ENCODE measurements at places on chromosomes 6 and 20.

DNA sequence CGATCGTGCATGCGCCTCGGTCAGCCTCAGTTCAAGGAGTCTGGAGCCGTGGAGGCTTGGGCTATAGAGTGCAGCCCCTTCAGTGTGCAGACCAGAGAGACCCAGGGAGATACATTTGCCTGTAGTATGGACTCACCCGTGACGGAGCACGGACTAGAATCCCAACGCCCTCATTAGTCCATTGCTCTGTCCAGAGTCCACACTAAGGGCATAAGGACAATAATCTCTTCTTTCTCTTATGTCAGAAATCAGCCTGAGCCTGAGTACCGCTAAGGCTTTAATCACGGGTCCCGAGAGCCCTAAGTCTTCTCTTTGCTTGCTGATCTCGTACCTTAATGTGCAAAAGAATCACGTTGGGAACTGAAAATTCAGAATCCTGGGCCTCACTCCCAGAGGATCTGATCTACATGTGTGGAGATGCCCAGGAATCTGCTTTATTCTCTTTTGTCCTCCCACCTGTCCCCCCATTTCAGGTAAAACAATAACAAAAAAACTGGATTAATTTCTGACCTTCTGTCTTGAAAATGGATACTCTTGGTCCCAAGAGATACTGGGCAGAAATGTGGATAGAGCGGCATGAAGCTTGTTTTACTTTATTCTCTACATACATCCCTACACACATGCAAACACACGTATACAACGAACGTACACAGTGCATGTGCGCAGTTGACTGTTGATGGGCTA is 671 bp downstream of the BPHL start:
- DNase-seq: no peak

GRCh38 chr6:16442031-16442430 is 203.6 kb downstream of the GMPR start:
- DNase-seq: no peak

DNA sequence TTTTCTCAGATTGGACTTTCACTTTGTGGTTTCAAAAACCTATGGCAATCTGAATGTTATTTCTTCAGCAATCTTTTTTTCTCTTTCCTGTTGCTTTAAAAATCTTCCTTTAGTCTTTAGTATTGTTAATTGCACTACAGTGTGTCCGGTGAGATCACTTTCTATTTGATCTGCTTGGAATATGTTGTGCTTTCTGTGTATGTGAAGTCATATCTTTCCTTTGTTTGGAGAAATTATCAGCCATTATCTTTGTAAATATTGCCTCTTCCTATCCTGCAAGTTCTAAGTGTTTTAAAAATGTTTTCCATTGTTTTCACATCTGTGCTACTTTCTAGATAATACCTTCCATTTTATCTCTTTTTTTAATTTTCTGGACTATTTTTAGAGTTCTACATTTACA is 171.4 kb upstream of the PRSS16 start:
- no peak for DNase-seq

DNA sequence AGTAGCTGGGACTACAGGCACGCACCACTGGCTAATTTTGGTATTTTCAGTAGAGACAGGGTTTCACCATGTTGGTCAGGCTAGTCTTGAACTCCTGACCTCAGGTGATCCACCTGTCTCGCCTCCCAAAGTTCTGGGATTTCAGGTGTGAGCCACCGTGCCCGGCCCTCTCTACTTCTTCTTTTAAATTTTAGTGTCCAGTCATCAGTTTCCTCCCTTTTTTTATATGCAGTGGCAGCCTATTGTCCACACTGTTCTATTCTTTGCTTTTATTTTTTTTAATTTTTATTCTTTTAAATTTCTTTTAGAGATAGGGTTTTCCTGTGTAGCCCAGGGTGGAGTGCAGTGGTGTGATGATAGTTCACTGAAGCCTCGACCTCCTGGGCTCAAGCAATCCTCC is 12.3 kb downstream of the EFCAB8 start:
- DNase-seq: no peak

- DNase-seq: no peak
Observed at GRCh38 chr20:58245931-58246330, 17.5 kb upstream of the ANKRD60 start.

DNA sequence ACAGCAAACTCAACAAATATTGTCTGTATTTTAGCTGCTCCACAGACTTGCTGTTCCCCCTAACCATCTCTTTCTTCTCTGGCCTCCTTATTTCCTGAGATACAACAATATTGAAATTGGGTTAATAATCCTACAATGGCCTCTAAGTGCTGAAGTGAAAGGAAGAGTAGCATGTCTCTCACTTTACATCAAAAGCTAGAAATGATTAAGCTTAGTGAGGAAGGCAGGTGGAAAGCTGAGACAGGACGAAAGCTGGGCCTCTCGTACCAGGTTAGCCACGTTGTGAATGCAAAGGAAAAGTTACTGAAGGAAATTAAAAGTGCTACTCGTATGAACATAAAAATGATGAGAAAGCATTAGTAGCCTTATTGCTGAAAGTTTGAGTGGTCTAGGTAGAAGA is 63.8 kb downstream of the ELOVL5 start:
- DNase-seq: no peak

DNA sequence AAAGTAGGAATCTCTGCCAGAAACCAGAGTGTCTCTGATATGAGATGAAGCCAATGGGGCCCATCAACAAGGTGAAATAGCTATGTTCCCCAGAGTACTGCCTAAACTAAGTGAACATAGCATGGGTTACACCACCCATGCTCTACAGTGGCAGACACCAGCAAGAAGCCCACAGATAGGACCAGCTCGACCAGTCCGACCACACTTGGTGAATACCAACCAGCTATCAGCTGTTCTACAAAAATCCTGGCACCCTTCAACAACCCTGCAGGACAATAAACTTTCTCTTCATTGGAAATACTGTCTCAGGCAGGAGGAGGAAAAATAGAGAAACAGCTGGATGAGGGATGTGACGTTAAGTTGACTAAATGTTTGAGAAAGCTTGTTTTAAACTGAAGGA is 311.4 kb downstream of the EPM2A start:
- DNase-seq: no peak

DNA sequence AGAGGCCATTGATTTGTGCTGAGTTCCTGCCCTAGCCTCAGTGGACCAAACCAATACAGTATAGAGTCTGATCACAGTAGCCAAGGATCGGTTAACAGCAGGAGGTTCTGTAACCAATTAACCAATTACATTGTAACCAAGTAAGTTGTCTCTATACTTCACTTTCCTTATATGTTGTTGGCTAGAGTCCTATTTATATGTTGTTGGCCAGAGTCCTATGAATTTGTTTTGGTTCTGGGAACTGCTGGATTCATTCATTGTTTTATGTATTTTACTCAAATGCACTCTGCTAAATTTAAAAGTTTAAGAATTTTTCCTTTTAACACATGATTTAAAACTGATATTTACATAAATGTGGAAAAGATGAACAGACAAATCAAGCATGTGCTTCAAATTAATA is 597.4 kb upstream of the HS3ST5 start:
- DNase-seq: no peak

GRCh38 chr20:10676518-10676917 is 2.7 kb upstream of the JAG1 start:
- DNase-seq: no peak

DNA sequence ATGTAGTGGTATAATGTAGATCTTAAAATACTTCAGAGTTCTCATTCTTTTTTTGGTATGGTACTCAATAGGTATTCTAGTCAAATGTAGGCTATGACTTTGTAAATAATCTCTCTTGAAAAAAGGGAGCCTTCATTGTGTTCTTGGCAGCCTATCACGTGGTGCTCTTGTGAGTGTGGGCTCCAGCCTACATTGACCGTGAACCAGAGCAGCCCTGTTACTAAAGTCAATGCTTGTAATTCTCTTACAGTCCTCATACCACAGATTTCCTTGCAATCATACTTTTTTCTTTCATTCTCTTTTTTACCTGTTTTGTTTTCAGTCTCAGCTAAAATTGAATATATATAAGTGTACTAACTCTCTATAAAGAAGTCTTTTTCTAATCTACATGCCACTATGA is 31.1 kb downstream of the ARID1B start:
- no peak for DNase-seq

- DNase-seq: no peak
Observed at GRCh38 chr6:128352366-128352765, 168.0 kb downstream of the PTPRK start.

GRCh38 chr6:102474041-102474807 is 1080.7 kb downstream of the GRIK2 start:
- no peak for DNase-seq

DNA sequence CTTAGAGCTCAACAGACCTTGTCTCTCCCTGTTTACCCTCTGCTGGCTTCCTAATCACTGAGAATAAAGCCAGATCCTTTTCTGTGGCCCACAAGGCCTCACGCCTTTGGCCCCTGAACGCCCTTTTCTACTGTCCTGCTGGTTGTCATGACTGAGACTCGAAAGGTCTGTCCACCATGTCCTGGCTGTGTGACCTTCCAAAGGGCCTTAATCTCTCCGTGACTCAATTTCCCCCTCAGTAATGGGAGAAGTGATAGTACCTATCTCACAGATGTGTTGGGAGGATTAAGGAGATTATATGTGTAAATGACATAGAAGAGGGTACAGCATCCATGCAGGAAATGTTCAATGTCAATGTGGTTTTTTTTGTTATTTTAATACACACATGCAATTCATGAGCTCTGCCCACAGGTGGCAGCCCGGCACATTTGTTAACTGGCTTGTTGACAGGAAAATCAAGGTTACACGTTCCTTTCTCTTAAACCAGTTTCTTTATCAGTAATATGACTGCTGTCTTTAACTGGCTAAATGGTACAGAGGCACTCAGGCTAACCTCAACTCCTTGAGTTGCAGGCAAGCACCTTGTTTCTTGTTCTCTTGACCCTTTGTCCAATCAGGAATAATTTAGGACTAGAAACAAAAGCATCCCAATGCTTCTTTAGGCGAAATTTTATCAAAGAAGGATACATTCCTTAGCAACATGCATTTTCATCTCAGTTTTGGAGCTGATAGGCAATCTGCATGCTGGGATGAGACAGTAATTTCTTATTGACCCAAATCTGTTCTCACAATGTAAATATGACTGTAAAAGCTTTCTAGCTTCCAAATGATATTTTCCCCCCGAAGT is 16.6 kb downstream of the SLC22A1 start:
- peak; percentile 48 for DNase-seq

DNA sequence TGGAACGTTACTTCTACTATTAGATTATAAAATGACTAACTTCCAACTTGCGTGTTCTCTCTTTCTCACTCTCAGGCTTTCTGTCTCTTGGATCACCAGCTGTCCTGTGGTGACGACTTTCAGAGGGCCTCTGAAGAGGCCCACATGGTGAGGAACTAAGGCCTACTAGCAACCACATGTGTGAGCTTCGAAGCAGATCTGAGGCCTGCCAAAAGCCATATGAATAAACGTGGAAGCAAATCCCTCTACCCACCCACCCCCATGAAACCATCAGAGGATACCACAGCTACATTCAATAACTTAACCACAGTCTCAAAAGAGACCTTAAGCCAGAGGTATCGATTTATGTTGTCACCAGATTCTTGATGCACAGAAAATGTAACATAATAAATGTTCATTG is 13.5 kb upstream of the BMP5 start:
- no peak for DNase-seq

DNA sequence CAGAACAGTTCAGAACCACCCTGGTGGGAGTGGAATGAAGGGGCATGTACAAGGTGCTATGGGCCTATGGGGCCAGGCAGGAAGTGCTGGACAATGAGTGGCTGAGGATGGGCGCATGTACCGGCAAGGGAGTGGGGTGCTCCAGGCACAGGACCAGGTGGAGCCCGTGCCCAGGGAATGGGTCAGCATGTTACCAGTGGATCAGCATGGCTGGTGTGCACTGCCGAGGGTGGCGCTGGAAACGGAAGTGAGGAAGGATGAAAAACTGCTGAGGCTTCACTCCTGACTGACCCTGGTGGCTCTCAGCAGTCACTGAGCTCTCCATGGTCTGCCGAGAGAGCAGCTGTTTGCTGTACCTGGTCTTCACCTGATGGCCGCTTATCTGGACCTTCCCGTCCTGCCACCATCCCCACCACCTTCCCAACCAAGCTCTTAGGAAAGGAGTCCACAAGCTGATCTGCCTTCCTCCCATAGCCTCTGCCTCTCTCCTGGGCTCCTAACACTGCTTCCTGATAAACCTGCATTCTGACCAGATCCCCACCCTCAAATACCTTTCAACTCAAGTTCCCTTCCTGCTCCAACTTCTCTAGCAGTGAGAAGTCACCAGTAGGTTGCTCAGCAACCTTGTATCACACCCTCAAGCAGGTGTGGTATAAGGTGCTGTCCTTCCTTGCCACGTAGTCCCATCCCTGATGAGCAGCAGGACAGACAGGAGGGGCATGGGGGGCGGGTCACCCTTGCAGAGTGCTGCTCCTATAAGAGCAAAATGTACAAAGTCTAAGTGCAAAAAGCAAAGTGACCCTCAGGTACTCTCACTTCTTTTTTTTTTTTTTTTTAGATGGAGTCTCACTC is 7.1 kb downstream of the UQCC2 start:
- DNase-seq: no peak
